ENCODE measurements at places on chromosomes 1 and 21. TPM values are rescaled to one million over a fixed set of nuclear protein-coding genes. Genes with fewer than 3 reads are reported as not detected.

GRCh38 chr1:47436304-47436978 is 1.4 kb upstream of the FOXD2 start:
- peak; percentile 71 for DNase-seq

- DNase-seq = no peak
Measured at GRCh38 chr1:60886793-60887331, 195.5 kb upstream of the NFIA start.

DNA sequence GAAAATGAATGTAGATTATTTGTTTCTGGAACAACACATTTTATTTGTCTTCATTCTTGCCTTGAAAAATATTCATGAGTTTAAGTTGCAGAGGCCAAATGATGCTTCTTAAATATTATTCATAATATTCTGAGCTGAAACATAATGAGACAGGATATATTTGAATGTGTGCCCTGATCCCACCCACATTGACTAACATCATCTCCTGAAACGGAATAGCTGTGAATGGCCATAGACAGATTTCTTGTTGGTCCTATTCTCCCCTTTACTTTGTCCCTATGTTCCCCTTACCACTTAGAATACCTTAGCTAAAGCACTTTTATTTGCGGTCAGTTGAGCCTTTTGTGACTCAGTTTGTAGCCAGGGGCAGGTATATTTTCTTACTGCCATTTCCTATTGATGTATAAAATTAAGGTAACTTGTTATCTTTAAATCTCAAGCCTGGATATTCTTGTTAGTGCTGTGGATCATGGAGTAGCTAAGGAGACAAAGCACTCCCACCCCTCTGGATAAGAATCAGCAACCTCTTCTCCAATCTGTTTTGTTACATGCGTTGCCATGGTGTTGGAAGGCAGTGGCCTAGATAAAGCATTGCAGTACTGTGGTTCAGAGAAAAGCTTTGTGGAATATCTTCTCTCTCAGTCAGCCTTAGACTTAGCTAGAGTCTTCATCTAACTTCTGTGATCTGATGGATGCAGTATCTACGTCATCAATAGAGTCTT is 478.5 kb upstream of the DEPDC1 start:
- DNase-seq = no peak

The RBP7 gene
- 29.9 TPM for total RNA-seq

DNA sequence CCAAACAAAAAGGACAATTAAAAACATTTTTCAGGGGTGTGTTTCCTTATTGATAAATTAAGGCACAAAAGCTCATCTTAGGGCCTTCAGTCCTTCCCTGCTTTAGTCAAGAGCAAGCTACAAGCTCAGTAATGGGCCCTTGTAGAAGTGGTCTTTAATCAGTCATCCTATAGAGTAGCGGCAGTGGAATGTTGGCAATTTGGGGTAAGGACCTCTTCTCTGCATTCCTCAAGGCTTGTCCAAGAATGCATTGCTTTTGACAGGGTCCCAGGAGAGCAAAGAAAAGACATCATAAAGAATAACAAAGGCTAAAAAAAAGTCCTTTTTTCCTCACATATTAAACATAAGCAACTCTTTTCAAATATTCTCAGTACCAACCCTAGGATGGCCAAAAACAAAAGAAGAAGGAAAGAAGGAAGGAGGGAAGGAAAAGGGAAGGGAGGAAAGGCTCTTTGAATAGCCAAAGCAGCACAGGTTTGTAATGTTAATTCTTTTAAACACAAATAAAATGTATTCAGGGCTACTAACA is 27.3 kb upstream of the CAMK1G start:
- DNase-seq = no peak

GRCh38 chr1:97089173-97089572 is 367.6 kb downstream of the PTBP2 start:
- DNase-seq = no peak

DNA sequence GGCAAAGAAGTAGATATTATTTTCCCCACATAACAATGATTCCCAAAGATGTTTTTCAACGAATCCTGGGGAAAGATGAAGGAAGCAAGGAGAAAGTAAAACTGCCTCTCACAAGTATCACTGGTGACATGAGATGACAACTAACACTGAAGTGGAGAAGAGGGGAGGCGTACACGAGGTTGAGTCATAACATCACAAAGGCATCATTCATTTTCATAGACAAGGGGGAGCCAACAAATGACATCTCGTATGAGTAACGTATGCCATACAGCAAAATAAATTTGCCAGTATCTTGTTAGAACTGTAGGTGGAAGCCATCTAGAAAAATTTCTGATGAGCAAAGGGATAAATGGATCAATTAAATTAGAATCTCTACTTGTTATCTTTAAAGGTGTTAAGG is 56.6 kb downstream of the ATP1B1 start:
- DNase-seq = no peak

GRCh38 chr1:161836018-161836417 is 69.9 kb downstream of the ATF6 start:
- DNase-seq = no peak

GRCh38 chr1:239428120-239428710 is 41.8 kb downstream of the CHRM3 start:
- no peak for DNase-seq

The KCNH1 gene
- 0.15 TPM for total RNA-seq
